Activated CD8-positive, alpha-beta memory T cell treated with anti-CD3 and anti-CD28 coated beads, Interleukin-2, amount 10 ng/mL, durations not matched to agents 7 days and 5 days (primary cell): ENCODE measurements at places on chromosomes 1 and 21.

- peak; percentile 85 for DNase-seq
- H3K27me3 ChIP-seq, result no peaks in the 10 kb centered on the region
Observed at GRCh38 chr1:5994713-5995621, 2.7 kb upstream of the NPHP4 start.

- H3K4me1 ChIP-seq, result peaks cover 65% of the 10 kb centered on the region
- H3K27ac ChIP-seq, result no peak overlapping the region
- DNase-seq, result no peak
- peaks cover 22% of the 10 kb centered on the region for H3K36me3 ChIP-seq
- no peaks in the 10 kb centered on the region for H3K27me3 ChIP-seq
- peak overlapping the region; percentile 75 for H3K4me3 ChIP-seq
Observed at GRCh38 chr1:39407510-39407895, 83.9 kb upstream of the BMP8A start.

GRCh38 chr21:23160914-23161313 lies 2162.7 kb downstream of the NCAM2 start:
- no peaks in the 10 kb centered on the region for H3K4me1 ChIP-seq
- H3K27me3 ChIP-seq, result no peaks in the 10 kb centered on the region
- no peak for DNase-seq
- no peak overlapping the region for H3K27ac ChIP-seq
- H3K36me3 ChIP-seq, result no peaks in the 10 kb centered on the region

- peaks cover 29% of the 10 kb centered on the region for H3K4me1 ChIP-seq
- H3K27me3 ChIP-seq, result no peaks in the 10 kb centered on the region
- H3K4me3 ChIP-seq, result no peak overlapping the region
Observed at GRCh38 chr1:42851420-42851819, 5.0 kb downstream of the ZNF691 start.

DNA sequence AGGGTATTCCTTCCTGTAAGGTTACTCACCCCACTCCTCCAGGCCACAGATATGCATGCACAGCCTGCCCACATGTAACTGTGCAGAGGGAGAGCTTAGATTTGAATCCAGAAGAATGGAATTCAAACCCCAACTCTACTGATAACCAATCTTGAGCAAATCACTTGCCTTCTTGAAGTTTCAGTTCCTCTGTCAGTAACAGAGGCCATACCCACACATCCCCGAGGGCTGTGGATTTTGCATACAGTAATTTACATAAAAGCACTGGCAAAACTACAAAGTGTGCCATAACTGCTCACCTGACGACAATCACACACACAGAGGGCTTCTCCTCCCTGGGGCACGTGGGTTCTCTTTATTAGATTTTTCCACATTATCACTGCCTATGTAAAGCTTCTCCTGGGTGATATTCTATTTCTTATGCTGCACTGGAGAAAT lies 18.6 kb downstream of the CD247 start:
- peaks cover 93% of the 10 kb centered on the region for H3K4me1 ChIP-seq
- DNase-seq, result peak; percentile 60
- H3K27ac ChIP-seq, result peak overlapping the region; percentile 81
- H3K36me3 ChIP-seq, result peaks cover 60% of the 10 kb centered on the region
- no peaks in the 10 kb centered on the region for H3K27me3 ChIP-seq

- no peaks in the 10 kb centered on the region for H3K27me3 ChIP-seq
- H3K27ac ChIP-seq, result peak overlapping the region; percentile 21
- no peak overlapping the region for H3K4me3 ChIP-seq
- peaks cover 14% of the 10 kb centered on the region for H3K4me1 ChIP-seq
- DNase-seq, result no peak
Observed at GRCh38 chr1:16248603-16249516, 11.9 kb upstream of the CPLANE2 start.
